ENCODE measurements at places on chromosomes 12 and 14. TPM values are rescaled to one million over a fixed set of nuclear protein-coding genes. Genes with fewer than 3 reads are reported as not detected.

The NOVA1 gene
- total RNA-seq: 1.5 TPM

The KLRK1 gene
- 0.39 TPM for total RNA-seq

The DUSP16 gene
- 37.4 TPM for total RNA-seq

The KRT8 gene
- 0.34 TPM for total RNA-seq

The CMAS gene
- total RNA-seq: 47.7 TPM

The TAS2R20 gene
- 3.7 TPM for total RNA-seq

The RNASE1 gene
- not detected for total RNA-seq

The MUCL1 gene
- total RNA-seq: not detected

The KLRG1 gene
- 2.7 TPM for total RNA-seq

The MMP14 gene
- total RNA-seq: 0.68 TPM

The PRIMA1 gene
- not detected for total RNA-seq

The CLEC1B gene
- total RNA-seq: not detected

The KSR2 gene
- total RNA-seq: 0.04 TPM
